CD4-positive, alpha-beta T cell treated with Interleukin-15 for 4 hours (primary cell): ENCODE measurements at places on chromosomes 6 and 20.

DNA sequence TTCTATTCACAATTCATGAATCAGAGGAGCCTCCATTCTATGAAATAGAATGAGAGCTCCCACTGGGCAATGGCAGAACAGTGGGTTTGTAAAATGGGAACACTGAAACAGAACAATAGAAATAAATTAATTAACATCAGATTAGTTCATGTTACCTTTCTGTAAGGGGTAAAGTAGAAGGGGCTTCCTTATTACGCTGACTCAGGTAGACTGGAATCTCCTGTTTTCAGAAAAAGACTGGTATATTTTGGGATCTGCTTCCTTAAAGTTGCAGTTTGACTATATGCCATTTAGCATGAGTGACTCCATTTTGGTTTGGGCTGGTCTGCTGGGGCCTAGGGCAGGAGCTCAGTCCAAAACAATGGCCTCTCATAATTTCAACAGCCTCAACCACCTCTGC is 52.8 kb upstream of the ZFAND3 start:
- DNase-seq: no peak

- no peak for DNase-seq
Observed at GRCh38 chr6:45556828-45557227, 179.1 kb upstream of the SUPT3H start.

GRCh38 chr6:15522856-15523529 is 139.8 kb downstream of the DTNBP1 start:
- DNase-seq: no peak

DNA sequence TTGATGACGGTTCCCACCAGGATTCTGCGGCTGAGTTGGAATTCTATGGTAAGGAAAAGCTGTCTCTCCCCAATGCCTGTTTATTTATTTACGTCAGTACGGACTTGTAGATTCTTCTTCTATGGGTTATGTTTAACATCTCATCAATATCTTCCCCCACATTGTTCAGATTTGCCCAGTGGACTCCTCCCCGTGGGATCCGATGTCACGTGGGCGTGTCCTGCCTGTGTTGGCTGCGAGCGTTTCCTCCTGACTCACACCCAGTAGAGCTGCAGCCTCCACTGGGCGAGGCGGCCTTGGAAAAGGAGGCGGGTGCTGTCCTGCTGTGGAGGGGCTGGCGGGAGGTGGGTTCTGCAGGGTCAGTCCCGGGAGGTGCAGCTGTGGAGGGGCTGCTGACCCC is 46.8 kb upstream of the SLCO4A1 start:
- no peak for DNase-seq

DNA sequence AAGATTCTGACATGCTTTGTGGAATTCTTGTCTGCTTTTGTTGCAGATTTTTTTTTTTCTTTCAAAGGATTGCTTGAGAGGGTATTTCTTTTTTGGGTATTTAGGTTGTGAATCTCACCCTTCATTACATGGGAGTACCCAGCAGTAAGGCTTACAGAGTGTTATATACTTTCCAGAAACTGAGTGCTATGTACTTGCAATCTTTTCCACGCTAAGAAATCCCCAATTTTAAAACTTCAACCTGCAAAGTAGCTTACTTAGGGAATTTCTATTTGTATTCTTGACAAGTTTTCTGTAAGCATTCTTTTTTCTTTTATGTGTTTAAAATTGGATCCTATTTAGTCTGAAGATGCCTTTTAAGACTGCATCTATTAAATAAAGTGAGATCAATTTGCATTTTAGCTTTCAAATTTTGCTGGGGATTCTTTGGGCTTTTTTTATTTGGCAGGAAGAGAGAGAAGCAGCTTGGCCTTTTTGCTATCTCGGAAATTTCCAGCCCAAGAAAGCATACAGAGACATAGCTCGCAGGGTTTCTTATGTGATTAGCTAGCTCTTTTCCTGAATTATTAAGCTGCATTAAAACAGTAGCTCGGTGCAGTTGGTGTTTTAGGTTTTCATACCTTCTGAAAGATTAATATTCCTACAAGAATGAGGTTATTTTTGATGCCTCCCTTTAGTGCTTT is 42.6 kb downstream of the KCNS1 start:
- DNase-seq: no peak

DNA sequence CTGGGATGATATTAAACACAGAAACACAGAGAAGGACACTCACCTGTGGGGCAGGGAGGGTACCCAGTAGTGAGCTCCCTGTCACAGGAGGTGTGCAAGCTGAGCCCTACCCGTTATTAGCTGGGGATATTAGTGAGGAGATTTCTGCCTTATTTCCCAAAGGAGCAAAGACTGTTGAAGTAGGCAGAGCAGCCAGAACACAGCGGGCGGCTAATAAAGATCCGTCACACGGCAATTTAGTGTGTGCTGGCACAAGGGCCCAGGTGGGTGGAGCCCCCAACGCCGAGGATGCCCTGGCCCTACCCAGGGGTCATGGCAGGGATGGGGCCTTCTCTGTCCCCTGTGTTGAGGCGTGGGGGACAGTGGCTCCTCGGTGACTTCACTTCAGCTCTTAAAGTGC is 8.3 kb downstream of the VSTM2L start:
- DNase-seq: no peak

- DNase-seq: peak; percentile 17
Observed at GRCh38 chr20:8853805-8854338, 215.0 kb upstream of the PLCB4 start.

- no peak for DNase-seq
Observed at GRCh38 chr6:14747881-14748520, 497.9 kb upstream of the JARID2 start.

DNA sequence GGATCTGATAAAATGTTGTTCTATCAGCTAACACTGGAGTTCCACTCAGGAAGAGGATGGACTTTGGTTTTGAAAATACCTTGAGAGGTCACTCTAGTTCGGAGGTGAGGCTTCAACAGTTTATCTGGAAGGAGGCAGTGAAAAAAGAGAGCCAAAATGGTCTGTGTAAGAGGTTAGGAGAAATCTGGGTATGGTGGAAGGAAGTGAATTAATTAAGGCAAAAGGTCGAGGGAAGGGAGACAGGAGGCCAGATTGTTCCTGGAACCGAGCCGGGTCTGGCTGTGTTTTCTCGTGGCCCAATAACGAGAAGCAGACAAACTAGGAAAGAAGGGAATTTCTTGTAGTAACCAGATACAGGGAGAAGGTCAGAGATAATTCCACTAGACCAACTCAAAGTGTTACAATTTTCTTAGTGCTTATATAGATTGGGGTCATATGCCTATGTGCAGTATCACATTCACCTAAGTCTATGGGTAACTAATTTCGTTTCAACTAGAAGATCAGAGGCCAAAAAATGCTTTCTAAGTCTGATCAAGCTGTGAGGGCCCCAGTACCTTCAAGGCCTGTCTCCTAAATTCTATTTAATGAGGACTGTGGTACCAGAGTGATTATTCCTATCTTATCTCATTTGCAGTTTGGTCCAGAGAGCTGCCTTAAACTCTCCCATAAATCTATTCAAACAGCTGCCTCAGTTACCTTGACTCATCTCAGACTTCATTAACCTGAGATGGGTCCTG is 96.0 kb upstream of the SNX9 start:
- DNase-seq: no peak

GRCh38 chr6:158914923-158915322 is 85.1 kb downstream of the RSPH3 start:
- DNase-seq: no peak

- DNase-seq: no peak
Observed at GRCh38 chr20:59406446-59406845, 106.0 kb downstream of the EDN3 start.

DNA sequence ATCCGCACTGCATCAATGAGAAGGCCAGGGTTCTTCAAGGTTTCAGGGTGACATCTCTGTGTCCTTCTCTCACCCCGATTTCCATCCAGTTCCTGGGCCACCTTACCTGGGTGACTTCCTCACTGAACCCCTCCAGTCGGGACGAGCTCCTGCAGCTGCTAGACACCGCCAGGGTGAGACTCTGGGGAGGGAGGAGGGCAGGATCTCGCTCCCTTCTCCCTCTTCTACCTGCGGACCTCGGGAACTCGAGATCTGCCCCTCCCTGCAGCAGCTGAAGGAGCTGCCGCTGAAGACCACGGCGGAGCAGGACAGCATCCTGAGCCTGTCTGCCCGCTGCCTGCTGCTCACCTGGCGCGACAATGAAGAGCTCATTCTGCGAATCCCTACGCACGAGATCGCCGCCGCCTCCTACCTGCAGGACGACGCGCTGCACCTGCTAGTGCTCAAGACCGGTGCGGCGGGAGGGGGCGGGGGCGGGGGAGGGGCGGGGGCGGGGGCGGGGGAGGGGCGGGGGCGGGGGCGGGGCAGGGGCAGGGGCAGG is 7.5 kb downstream of the CCM2L start:
- DNase-seq: peak; percentile 34

- DNase-seq: peak; percentile 48
Observed at GRCh38 chr6:26445934-26446667, 5.8 kb downstream of the BTN3A3 start.

GRCh38 chr6:40472353-40472752 is 114.8 kb downstream of the LRFN2 start:
- DNase-seq: no peak

DNA sequence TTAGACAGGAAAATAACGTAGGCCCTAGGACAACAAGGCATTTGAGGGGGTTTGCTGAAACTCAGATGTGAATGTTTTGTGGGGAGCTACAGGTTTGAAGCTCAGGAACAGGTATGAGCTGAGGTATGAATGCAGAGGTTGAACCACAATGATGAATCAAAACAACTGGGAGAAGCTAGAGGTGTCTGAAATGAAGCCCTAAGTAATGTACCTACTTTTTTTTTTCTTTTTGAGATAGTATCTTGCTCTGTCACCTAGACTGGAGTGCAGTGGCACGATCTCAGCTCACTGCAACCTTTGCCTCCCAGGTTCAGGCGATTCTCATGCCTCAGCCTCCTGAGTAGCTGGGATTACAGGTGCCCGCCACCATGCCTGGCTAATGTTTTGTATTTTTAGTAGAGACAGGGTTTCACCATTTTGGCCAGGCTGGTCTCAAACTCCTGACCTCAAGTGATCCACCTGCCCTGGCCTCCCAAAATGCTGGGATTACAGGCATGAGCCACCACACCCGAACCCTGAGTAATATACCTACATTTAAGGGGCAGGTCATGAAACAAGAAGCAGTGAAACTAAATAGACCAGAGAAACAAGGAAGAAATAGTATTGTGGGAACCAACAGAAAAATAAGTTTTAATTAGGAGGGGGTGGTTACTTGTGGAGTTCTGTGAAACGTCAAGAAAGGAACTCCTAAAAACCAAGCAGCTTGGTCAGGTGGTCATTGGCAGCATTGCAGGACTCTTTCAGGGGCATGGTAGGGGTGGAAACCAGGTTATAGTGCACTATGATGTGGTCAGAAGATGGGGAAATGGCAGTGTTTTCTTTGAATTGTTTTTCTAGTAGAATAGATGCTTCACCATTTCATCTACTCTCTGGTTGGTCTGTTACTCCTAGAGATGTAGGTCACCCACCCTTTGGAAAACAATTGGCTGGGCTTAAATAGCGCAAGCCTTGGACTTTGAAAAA is 138.1 kb downstream of the CD164 start:
- DNase-seq: no peak

GRCh38 chr6:19892260-19892659 is 55.1 kb downstream of the ID4 start:
- DNase-seq: no peak

DNA sequence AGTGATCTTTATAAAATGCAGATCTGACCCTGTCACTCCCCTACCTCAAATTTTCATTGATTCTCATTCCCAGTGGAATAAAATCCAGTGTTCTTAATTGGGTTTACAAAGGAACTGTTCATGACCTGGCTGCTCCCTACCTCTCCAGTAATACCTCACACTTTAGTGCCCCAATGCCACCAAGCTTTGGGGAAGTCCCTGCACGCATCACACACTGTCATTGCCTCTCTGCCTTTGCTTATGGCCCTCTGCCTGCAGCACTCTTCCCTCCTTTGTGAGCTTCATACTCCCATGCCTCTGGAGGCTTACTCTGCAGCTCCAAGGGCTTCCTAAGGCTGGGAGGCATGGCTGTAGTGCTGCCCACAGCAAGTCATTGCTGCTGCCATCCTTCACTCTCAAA is 57.4 kb downstream of the TMC2 start:
- no peak for DNase-seq

- DNase-seq: peak; percentile 57
Observed at GRCh38 chr6:142566628-142567396, 265.0 kb downstream of the ADGRG6 start.

- DNase-seq: no peak
Observed at GRCh38 chr20:46291401-46291800, 16.9 kb downstream of the CDH22 start.

DNA sequence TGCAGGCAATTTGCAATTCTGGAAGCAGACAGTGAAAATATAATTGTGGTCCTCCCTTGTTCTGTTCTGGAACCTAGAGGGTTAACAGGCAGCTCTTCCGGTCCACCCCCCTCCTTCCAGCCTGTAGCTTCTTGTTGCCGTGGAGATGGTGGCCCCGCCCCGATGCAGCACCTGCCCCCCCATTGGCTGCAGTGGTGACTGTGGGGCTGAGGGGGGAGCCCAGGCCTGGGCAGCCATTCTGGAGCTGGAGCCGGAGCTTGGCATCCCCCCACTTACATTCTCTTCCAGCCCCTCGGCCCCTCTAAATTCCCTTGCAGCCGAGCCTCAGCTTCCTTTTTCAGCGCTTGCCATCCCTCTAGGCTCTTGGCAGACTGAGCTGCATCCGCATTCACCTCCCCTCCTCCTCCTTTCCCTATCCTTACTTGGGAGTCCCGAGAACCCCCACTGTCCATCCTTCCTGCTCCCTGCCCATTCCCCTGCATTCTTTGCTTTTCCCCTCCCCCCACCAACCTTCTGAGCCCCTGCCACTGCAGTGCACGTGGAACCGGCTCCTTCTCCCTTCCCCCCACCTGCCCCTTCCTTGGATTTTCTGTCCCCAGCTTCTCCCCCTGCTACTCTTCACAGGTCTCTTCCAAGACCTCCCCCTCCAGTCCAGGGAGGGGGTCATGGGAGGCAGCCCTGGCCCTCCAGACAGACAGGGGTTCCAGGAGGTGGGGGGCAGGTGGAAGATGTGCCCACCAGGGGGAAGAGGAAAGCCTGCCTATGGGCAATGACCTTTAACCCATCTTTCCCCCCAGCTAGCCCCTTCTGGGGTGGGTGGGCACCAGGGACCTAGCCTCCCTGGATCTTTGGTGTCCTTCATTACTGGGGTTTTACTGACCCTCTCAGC is 11.4 kb downstream of the SYNGAP1 start:
- peak; percentile 86 for DNase-seq

DNA sequence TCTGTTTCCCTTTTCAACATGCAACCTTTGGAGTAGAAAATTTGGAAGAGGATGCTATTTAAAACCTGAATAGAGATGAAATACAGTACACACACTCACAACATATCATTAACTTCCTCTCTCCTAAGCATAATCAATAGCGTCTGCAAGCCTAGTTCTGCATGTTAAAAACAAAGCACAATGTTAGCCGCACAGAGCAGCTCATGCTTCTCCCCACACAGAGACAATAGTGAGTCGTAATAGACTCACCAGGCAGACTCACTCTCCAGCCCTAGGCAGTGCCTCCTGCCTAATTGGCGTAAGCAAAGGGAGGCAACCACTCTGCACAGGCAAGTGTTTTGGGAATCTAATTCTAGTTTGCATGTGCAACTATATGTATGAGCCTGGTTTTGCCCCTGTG is 45.8 kb upstream of the ARID1B start:
- no peak for DNase-seq

GRCh38 chr6:96301781-96302180 is 219.8 kb upstream of the UFL1 start:
- no peak for DNase-seq

- DNase-seq: no peak
Observed at GRCh38 chr6:115891111-115891669, 169.5 kb downstream of the FRK start.
